ENCODE measurements at places on chromosomes 13 and 19.

DNA sequence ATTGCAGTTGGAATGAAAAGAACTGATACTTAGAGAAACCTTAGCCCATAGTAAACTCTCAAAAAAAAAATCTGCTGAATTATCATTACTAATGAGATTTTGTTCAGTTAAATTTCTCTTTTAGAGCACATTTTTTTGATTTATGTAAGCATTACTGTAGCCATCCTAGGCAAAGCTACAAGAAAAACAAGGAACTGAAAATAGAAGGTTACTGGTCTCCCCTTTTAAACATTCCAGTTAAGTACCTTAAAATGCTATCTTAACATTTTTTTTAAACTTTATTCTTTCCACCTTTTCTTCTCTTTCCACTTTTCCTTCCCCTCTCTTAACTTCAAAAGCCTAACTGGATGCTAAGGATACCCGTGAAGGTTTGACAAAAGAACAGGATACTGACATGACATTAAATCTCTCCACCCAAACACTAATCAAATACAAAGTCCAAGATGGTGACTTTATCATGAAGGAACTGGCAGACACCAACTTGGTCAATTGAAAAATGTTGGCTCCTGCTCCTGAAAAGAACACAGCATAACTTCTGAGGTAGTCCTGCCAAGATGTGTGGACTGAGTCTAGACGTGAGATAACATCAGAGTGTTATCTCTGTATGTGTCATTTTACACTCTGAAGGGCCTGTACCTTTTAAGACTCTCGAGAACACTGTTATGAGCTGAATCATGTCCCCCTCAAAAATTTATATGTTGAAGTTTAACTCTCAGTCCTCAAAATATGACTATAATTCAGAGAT, 29.5 kb upstream of the SACS start:
- no peak for DNase-seq

GRCh38 chr19:57466489-57466888, 9.5 kb upstream of the VN1R1 start:
- no peak for DNase-seq

- DNase-seq: no peak
Observed at GRCh38 chr13:48978942-48979601, 3.4 kb downstream of the FNDC3A start.

GRCh38 chr19:54541712-54542111, 31.9 kb upstream of the LILRA2 start:
- no peak for DNase-seq

DNA sequence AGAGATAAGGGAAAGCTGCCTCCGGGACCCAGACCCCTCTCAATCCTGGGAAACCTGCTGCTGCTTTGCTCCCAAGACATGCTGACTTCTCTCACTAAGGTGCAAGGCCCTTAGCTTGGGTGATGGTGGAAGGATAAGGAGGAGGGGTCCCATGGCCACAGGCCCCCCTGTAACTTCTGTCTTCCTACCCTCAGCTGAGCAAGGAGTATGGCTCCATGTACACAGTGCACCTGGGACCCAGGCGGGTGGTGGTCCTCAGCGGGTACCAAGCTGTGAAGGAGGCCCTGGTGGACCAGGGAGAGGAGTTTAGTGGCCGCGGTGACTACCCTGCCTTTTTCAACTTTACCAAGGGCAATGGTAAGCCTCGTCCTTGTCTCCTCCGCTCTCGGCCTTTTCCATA, 2.0 kb downstream of the CYP2F1 start:
- no peak for DNase-seq

GRCh38 chr19:48392860-48393558, 459 bp upstream of the GRIN2D start:
- no peak for DNase-seq

- no peak for DNase-seq
Observed at GRCh38 chr13:100633461-100633860, 41.1 kb downstream of the TMTC4 start.

DNA sequence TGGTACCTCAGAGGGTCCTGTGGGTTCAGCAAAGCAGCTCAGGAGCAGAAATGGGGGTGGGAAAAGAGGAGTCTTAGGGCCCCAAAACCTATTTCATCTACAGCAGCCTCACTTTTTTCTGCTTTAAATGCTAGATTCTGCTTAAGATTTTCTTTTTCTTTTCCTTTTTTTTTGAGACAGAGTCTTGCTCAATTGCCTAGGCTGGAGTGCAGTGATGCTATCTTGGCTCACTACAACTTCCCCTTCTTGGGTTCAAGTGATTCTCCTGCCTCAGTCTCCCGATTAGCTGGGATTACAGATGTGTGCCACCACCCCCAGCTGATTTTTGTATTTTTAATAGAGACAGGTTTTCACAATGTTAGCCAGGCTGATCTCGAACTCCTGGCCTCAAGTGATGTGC, 30.7 kb upstream of the WDFY2 start:
- DNase-seq: no peak

- DNase-seq: no peak
Observed at GRCh38 chr13:73945382-73945781, 188.8 kb downstream of the KLF12 start.

- no peak for DNase-seq
Observed at GRCh38 chr19:55855160-55855559, 18.8 kb downstream of the NLRP4 start.

- no peak for DNase-seq
Observed at GRCh38 chr13:90185734-90186133, 1161.8 kb upstream of the MIR17HG start.

- no peak for DNase-seq
Observed at GRCh38 chr13:97945342-97945741, 8.1 kb upstream of the IPO5 start.

- DNase-seq: no peak
Observed at GRCh38 chr13:48939728-48940127, 36.0 kb upstream of the FNDC3A start.

- DNase-seq: peak; percentile 75
Observed at GRCh38 chr19:18304458-18305310, 18.2 kb downstream of the LSM4 start.

DNA sequence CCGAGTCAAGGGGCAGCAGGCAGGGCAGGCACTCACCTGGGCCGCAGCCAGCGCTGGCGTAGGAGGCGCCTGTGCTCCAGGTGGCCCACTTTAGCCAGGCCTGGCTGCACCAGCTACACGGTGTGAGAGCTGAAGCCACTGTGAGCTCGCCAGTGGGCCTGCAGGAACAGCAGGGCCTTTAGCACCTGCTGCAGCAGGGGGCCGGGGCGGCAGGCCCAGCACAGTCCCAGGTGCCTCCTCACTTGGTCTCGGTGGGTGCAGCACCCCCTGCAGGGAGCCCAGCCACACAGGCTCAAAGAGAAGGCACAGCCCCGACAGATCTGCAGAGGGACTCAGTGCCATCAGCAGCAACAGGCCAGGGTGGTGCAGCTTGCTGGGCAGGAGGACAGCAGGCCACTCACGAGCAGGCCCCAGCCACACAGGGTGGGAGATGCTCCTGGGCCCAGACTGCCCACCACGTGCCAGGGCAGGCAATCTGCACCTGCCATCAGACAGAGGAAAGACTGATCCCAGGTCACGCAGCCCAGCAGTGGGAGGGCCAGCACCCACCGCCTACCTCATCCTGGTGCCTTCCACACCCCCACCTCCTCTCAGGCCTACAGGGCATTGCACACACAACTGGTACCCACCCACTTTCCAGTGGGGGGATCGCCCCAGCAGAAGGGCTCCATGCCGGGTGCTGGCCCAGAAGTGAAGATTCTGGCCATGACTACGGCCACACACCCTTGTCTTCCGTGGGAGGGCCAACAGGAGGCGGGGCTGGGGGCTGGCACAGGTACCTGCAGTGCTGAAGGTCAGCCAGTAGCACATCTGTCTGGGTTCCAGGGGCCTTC, 15.8 kb downstream of the ARHGAP33 start:
- peak; percentile 54 for DNase-seq

DNA sequence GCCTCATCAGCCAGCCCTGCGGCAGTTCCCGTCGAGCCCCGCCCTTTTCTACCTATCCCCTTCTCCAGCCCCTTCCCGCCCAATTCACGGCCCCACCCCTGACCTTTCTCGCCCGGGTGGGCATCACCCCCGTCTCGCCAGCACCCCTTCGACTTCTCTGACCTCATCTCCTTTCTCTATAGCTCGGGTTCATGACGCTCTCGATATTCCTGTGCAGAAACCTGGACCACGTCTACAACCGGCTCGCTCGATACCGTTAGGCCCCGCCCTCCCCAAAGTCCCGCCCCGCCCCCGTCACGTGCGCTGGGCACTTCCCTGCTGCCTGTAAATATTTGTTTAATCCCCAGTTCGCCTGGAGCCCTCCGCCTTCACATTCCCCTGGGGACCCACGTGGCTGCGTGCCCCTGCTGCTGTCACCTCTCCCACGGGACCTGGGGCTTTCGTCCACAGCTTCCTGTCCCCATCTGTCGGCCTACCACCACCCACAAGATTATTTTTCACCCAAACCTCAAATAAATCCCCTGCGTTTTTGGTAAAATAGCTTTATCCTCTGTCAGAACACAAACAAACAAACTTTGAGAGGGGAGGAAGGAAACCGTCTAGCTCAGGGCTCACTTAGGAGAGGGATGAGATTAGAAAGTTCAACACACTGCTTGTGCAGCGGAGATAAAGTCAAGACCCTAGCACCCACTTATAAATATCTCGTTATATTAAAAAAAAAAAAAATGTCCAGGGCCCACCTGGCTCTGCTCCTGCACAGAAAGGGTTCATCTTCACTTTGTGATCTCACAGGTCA, 5.1 kb downstream of the CD37 start:
- DNase-seq: no peak

- no peak for DNase-seq
Observed at GRCh38 chr13:52701728-52702465, 37.7 kb downstream of the CNMD start.

DNA sequence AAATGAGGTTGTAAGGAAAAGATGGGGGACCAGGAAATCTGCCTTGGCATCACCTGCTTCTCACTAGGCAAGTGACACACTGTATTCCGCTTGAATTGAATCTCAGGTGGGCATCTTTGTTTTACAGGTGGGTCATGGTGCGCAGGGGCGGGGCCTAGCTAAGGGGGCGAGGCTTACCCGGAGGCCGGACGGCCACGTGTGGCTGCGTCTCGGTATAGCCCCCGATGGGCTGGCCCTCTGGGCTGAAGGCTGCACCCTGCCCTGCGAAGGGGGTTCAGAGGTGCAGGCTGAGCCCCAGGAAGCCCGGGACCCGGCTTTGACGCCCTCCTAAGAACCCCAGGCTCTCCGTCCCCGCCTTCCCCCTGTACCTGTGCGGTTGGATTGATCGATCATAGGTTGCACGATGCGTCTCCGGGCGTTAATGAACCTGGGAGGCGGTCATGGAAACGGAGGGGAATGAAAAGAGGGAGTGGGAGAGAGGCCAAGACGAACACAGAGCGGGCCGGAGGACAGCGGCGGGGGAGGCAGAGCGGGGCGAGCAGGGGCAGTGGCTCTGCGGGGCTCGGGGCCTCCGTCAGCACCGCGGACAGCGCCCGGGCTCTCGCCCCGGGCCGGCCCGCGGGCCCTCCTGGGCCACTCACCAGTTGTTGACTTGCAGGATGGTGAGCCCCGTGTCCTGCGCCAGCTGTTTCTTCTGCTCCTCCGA, 12.5 kb downstream of the MEIS3 start:
- no peak for DNase-seq

DNA sequence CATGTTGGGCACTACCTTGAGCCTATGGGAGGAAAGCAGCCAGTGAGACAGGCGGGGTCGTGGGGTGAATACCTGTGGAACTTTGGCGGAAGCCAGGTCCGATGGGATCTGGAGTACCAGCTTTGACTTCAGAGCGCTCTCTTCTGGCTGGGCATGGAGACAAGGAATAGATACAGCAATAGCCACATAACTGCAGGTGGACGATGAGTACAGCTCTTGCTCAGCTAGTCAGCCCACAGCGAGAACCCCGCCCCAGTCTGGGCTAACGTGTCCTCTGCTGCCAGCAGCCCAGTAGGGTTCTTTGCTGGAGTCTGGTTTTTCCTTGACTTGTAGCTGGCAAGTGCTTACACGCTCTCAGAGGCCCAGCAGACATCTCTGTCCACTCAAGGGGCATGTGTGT, 83.4 kb downstream of the SIPA1L3 start:
- peak; percentile 13 for DNase-seq

DNA sequence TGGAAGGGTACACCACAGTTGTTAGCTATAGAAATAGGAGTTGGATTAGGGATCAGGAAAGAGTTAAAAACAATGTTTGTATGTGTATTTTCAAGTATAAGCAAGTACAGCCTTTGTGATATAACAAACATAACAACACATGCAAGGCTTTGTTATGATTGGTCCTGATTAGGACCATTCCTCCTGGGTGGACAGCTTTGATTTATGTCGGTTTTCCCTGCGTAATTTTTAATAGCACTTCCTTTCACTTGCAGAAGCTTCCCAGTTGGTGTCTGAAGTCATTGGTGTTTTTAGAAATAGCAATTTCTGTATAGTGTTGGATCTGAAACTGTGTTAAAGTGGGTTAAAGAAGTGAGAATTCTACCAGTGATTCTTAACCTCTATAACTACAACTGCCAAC, 10.0 kb downstream of the FNDC3A start:
- DNase-seq: no peak

GRCh38 chr19:40831502-40832430, 18.5 kb downstream of the CYP2A6 start:
- peak; percentile 11 for DNase-seq

DNA sequence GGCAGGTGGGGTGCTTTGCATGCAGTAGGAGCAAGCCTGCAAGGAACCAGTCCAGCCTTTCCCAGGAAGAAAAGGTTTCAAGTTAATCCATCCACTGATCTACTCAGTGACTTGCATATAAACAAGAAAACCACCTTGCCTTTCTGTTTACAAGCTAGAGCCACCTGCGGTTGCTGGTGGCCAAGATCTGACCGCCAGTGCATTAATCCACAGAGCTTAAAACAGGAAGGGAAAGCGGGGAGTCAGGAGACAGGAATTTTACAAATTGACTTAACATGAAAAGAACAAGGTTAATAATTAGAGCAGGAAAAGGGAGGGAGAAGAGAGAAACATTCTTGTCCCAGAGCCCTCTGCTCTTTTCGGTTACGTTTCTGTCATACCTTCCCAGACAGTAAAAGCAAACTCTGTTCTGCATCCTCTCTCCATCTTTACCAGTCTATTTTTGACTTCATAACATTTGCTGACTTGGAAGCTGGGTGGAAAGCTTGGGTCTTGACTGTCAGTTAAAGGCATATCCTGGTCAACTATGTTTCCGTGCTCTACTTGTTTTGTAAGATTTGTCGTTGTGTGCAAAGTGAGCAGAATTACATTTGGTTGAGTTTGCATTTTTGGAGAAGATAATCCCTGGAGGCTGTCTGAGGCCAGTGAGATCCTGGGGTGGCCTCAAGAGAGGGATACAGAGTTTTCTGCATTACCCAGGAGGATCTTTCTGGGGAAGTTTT, 760.6 kb downstream of the EFNB2 start:
- no peak for DNase-seq

DNA sequence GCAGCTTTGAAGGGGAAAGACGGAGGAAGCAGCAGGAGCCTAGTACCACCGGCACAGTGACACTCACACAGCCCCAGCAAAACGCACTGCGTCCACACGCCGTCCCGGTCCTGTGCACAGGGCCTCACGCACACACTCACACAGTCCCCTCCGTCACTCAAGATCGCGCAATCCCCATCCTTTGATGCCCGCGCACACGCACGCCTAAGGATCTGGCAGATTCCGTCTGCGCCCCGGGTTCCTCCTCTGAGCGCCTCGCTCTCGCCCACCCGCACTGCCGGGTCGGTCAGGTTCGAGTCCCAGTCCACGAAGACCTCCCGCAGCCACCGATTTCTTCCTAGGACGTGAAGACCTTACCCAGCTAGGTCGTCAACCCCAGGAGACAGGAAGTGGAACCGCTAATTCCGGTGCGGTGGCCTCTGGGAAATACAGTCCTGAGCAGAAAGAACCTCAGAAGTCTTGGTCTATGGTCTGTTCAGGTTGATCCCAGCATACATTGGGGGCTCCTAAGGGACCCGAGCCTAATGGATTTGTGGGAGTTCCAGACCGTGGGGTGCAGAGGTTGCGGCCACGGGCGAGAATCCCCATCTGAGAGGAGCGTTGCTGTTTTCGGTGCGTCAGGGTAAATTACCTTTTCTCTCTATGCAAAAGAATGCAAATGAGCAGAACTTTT, at the start of gene ZNF780B:
Gene ZNF780B (minus strand): TSS at position 400 of the 673 bp plus-strand sequence. CDS start 5,899 bp downstream, outside the sequence.
- peak; percentile 69 for DNase-seq
